Esophagus muscularis mucosa (tissue), 4 donors: ENCODE measurements at places on chromosomes 12 and 14. TPM values are rescaled to one million over a fixed set of nuclear protein-coding genes. Genes with fewer than 3 reads are reported as not detected.
A peak's percentile ranks its signal among the peaks of the same experiment; 100 is the strongest.

The CCDC197 gene
- total RNA-seq, result not detected

The RASSF9 gene
- 2.6 TPM for total RNA-seq

The ADAMTS20 gene
- total RNA-seq, result not detected

GRCh38 chr12:22574921-22575320 is 30.6 kb upstream of the C2CD5 start:
- no peaks in the 10 kb centered on the region for H3K36me3 ChIP-seq
- H3K4me1 ChIP-seq, result no peaks in the 10 kb centered on the region
- no peak overlapping the region for H3K27ac ChIP-seq
- DNase-seq, result no peak

- H3K27me3 ChIP-seq, result no peaks in the 10 kb centered on the region
- H3K4me1 ChIP-seq, result peaks cover 35% of the 10 kb centered on the region
- H3K36me3 ChIP-seq, result no peaks in the 10 kb centered on the region
These were observed 469.8 kb downstream of the ZFP36L1 start for GRCh38 chr14:68322940-68323620.

- peaks cover 51% of the 10 kb centered on the region for H3K4me1 ChIP-seq
- no peak for DNase-seq
- no peaks in the 10 kb centered on the region for H3K27me3 ChIP-seq
- peak overlapping the region; percentile 89 for H3K4me3 ChIP-seq
These were observed 980 bp downstream of the INTS13 start for GRCh38 chr12:26936559-26937442.

DNA sequence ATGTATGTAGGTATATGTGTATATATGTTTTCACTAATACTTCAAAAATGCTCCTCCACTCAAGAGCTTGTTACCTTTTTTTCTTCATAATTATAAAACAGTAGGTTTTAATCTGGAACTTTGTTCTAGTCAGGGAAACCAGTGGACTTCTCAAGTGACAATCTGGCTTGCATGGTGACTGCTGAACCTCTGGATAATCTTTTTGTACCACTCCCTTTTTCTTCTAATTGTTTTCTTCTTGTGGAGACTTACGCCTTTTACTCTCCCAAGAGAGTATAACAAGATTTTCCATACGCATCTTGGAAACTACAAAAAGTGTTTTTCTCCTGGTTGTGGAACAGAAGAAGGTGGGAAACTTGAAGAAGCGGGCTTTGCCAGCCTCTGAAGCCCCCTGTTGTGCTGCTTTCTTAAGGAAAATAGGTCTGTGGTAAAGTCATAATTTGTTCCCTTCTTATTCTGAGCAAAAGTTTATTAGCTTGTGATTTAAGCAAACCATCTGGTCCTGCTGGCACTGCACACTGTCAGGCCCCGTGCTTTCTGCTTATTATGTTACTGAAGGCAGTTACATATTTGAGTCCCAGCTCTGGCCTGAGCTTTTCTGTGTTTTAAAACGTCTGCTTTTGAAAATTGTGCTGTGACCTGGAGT is 291.8 kb downstream of the ERC1 start:
- no peak overlapping the region for H3K4me3 ChIP-seq
- peak; percentile 92 for DNase-seq
- no peaks in the 10 kb centered on the region for H3K36me3 ChIP-seq
- no peaks in the 10 kb centered on the region for H3K27me3 ChIP-seq
- peak overlapping the region; percentile 51 for H3K27ac ChIP-seq

DNA sequence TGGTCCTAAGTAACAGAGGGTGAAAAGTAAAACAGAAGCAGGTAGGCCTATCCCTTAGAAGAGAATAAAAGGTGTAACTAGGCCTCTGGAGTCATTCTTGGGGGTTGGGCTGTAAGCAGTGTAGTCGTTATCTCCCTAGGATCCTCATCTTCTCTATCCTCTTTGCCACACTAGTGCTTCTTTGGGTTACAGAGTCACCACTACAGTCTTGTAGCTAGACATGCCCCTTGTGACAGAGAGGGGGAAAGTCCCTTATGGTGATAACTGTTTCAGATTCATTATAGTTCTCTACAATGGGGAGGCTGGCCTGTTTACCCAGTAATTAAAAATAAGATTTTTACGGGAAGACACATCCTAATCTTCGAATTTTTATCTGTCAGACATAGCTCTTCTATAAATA is 16.4 kb upstream of the SRP54 start:
- H3K27me3 ChIP-seq, result no peaks in the 10 kb centered on the region
- no peak overlapping the region for H3K27ac ChIP-seq
- no peak for DNase-seq
- H3K4me3 ChIP-seq, result no peak overlapping the region
- H3K36me3 ChIP-seq, result no peaks in the 10 kb centered on the region
- H3K4me1 ChIP-seq, result no peaks in the 10 kb centered on the region
